HFFc6 (cell line): ENCODE measurements at places on chromosomes 16 and 17. TPM values are rescaled to one million over a fixed set of nuclear protein-coding genes. Genes with fewer than 3 reads are reported as not detected.

DNA sequence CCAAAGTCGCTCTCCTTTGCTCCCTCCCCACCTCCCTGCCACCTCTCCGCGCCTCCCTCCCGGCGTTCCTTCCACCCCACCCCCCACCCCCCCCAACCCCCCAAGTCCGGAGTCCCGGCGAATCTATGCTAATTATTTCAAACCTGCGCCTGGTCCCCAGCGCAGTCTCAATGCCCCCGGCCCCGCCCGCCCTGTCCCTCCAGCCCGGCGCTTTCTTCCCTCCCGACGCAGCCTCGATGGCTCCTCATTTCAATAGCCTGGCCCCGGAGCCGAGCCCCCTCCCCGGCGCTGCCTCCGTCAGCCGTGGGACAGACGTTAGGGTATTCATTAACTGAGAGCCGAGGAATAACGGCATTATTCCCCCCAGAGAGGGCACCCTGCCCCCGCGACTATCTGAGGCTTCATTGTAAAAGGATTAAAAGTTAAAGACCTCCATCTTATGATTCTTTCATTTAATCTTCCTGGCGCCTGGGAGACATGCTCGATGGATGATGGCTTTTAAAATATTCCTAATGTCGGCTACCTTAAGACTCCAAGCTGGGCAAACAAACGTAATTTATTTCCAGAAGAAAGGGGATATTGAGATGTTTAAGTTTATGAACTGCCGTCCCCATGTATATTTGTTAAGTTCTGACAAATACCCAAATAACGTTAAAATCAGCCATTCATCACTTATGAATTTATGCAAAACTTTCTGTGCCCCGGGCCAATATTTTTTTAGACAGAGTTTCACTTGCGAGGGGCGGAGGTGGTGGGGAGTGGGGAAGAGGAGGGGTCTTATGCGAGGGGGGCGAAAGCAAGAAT is 3.4 kb downstream of the NOG start:
- DNase-seq = no peak

- peak; percentile 13 for DNase-seq
These were observed 932 bp downstream of the ZNF267 start for GRCh38 chr16:31874366-31875111.

GRCh38 chr17:5580367-5580766 is 3.9 kb downstream of the NLRP1 start:
- no peak for DNase-seq

GRCh38 chr16:61007694-61008093 is 1028.5 kb downstream of the CDH8 start:
- DNase-seq = no peak

DNA sequence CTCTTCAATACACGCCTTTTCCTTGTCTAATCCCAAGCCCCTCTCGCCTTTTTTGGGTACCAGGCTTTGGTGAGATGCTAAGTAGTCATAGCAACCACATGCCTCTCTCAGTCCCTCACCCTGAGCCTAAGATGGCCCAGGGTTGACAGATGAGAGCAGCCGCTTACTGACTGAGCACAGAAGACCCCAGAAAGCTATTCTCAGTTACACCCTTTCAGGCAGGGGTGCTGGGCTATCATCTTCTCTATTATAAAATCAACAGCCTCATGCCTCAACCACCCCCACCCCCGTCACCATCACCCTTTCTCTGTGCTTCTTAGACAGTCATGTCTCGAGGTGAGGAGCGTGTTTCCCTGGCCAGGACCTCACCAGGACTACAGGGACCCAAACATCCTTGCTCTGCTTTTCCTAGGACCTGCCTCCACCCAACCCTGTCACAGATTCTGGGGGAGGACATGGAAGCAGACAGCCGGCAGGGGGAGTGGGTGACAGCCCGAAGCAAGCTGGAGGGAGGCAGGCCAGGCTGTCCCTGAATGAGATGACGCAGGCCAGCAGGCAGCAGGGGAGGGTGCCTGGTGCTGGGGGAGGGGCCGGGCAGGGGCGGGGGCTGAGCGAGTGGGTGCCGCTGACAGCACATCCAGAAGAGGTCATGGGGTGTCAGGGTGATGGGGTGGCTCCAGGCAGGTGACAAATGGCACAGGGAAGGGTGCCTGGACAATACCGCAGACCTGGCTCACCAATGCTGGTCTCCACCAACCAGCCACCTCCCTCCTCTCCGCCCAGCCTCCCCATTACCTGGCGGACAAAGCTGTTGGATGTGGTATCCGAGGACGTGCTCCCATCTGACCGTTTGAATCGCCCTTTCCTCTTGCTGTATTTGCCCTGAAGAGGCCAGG is 3.1 kb downstream of the CACNB1 start:
- peak; percentile 43 for DNase-seq

GRCh38 chr17:83145358-83145738 is 65.9 kb downstream of the METRNL start:
- no peak for DNase-seq

- DNase-seq = peak; percentile 40
These were observed 6.9 kb downstream of the DOK4 start for GRCh38 chr16:57479205-57479975.

- DNase-seq = no peak
These were observed 2.7 kb upstream of the SEPTIN12 start for GRCh38 chr16:4790871-4791270.

DNA sequence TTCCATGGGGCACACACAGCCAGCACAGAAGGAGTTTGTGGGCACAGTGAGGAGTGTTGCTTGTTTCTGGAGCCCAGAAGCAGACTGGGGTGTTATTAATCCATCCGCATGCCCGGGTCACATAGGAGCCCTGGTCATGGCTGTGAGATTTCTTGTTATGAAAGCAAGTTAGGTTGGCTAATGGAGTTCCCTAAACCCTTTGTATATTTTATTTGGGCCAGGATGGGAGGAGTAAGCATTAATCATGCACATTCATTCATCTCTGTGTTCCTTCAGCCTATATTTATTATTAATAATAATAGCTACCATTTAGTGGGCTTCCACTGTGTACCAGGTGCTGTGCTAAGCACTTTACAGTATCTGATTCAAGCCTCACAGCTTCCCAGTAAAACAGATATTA is 200.6 kb upstream of the CDH5 start:
- DNase-seq = no peak

GRCh38 chr17:55266958-55267688 is 2.4 kb downstream of the HLF start:
- no peak for DNase-seq

DNA sequence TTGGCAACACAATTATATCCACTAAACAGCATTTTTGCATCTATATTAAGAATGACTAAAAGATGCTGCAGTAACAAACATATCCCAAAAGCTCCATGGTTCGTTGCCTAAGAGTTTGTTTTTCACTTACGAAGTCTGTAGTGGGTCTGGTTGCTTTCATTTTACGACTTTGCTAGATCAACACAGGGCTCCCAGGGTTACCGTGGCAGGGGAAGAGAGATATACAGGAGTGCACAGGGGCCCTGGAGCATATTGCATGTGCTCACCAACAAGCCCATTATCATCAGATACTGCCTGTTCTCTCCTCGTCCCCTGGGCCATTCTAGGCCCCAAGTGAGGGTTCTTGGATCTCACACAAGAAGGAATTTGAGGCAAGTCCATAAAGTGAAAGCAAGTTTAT is 3.1 kb upstream of the MMP2 start:
- no peak for DNase-seq

DNA sequence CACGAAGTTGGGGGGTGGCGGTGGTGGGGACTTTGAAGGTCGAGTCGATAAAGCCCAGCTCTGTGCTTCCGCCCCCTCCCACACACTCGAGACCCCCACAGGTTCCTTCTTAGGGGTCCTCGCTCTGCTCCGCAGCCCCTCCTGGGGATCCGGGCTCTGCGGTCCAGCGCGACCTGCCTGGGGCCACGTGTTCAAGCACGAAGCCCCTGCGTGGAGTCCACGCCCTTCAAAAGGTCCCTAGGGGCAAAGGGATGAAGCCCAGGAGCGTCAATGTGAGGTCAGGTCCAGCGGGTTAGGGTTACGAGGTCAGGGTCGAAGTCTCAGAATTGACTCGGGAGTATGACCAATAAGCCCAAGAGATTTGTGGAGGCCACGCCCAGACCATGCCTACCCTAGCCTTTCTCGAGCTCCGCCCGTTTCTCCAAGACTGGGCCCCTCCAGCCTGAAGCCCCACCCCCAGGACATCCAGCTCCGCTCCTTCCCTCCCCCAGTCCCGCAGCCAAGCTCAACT is 786 bp upstream of the CACNA1G start:
- DNase-seq = no peak

DNA sequence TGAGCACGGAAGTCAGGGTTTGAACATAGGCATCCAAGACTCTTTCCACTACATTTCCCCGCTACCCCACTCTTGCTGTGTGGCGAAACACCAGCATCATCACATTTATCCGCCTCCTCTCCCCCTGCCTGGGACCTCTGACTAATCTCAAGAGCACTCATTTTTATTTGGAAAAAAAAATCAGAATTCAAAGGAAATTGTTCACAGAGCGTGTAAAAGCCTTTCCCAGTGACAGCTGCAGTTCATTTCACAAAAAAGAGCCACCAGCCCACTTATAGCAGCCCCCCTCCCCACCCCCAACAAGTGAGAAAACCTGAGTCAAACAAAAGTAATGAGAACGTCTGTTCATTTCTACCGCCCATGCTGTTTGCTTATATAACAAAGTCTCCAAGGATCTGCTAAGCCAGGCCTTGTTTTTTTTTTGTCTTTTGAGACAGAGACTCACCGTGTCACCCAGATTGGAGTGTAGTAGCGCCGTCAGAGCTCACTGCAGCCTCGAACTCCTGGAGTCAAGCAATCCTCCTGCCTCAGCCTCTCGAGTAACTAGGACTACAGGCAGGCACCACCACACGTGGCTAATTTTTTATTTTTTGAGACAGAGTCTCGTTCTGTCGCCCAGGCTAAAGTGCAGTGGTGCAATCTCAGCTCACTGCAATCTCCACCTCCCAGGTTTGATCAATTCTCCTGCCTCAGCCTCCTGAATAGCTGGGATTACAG is 48.3 kb upstream of the HAPSTR1 start:
- peak; percentile 52 for DNase-seq

DNA sequence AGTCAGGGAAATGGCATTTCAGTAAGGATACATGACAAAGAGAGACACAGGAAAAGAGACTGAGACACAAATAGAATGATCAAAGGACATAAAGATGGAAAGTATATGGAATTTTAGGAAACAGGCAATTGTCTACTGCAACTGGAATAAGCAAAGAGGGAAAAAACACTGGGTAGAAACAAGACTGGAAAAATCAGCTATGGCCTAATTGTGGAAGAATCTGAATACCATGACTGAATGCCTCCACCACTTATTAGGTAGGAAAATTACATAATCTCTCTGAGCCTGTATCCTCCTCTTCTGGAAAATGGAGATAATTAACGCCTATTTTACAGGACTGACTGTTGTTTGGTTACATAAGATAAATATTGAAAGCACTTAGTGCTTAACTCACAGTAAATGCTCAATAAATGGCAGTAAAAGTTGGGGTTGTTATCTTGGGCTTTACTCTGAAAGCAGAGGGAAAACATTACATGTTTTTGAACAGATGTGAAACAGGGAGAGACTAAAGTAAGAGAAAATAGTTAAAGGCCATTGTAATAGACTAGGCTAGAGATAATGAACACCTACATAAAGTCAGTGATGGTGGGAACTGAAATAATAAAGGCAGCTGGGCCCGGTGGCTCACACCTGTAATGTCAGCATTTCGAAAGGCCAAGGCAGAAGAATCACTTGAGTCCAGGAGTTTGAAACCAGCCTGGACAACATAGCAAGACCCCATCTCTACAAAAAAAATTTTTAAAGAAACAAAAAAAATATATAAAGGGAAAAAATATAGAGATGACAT is 63.5 kb upstream of the C17orf78 start:
- DNase-seq = no peak

DNA sequence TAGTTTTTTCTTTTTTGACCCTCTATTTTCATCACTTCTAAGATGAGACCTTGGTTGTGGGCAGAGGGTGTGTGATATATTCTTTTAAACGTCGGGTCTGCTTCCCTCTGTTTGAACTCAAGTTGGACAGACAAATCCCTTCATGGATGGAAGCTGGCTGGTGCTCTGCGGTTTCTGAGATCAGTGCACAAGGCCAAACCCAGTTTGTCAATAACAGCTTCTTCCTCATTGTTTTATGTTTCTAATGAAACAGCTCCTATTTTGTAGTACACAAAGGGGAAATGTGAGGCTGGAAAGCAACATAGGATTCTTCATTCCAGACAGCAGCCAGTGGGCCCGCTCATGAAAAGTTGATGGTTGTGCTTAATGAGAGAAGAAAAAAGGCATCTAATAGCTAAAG is 159.6 kb downstream of the PRKCA start:
- no peak for DNase-seq

GRCh38 chr16:68802190-68802589 is 41.1 kb upstream of the TANGO6 start:
- peak; percentile 74 for DNase-seq

GRCh38 chr17:56898874-56899273 is 15.0 kb downstream of the TRIM25 start:
- DNase-seq = no peak

DNA sequence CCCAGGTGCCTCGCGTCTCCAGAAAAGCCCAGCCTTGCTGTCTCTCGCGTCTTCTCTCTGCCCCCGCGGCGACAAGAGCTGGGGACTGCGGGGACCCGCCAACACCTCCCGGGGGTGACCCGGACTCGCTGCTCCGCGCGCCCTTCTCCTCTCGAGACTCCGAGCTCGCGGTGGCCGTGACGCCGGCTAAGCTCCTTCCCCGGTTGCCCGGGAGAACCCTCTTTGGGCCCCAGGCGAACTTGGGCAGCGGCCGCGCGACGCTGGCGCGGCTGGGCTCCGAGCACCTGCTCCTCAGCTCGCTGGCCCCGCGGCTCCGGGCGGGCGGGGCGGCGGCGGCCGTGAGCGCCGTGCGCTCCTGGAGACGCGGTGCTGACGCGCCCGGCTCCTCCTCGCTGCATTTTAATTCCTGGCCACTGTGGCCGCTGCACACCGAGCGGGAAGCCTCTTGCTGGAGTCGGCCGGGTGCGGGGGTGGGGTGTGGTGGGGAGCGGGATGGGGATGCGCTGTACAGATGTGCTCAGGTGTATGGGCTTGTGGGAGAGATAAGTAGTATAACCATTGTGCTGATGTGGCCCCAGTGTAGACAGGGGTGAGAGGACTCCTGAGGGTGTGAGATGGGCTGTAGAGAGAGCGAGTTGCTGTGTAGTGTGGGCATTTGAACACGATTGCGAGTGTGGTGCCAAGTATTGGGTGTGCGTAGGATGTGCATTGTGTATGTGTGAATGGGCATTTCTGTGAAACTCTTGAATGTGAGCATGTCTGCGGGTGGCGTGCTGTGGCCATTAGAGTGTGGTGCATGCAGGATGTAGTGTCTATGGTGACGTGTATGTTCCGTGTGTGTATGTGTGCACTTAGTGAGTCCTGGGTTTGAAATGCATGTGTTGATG is at the start of gene ASIC2:
Gene ASIC2 (minus strand): TSS at position 315 of the 887 bp plus-strand sequence.
- DNase-seq = no peak

PRAC1 gene
- not detected in 3 replicates for total RNA-seq

PPM1D gene
- 12.6 to 14.1 TPM (median 13.4 TPM) in 3 replicates for total RNA-seq

NOG gene
- 19.4 to 21.2 TPM (median 19.9 TPM) in 3 replicates for total RNA-seq

TBX4 gene
- total RNA-seq = 0.11 TPM in 1 of 3 replicates, not detected in the others

TBC1D3K gene
- not detected in 2 replicates for total RNA-seq

CIBAR2 gene
- total RNA-seq = not detected in 3 replicates

MYH1 gene
- not detected in 3 replicates for total RNA-seq

MAP3K3 gene
- 24.2 to 28.3 TPM (median 24.4 TPM) in 3 replicates for total RNA-seq

KCNH6 gene
- not detected in 3 replicates for total RNA-seq

TNFRSF13B gene
- total RNA-seq = not detected in 3 replicates

HOXB8 gene
- not detected in 3 replicates for total RNA-seq

PTGES3L gene
- total RNA-seq = 0.94 to 1.6 TPM (median 1.3 TPM) in 3 replicates

HOXB4 gene
- not detected in 2 replicates for total RNA-seq

IFI35 gene
- 6.4 to 19.8 TPM (median 9.4 TPM) in 3 replicates for total RNA-seq

KRT32 gene
- 0.14 TPM in 1 of 2 replicates, not detected in the other for total RNA-seq
